ENCODE measurements at places on chromosomes 2 and 18. TPM values are rescaled to one million over a fixed set of nuclear protein-coding genes. Genes with fewer than 3 reads are reported as not detected.

- no peak for DNase-seq
Measured at GRCh38 chr18:3499501-3499900, 49.5 kb downstream of the TGIF1 start.

GRCh38 chr2:122747670-122748069 lies 992.2 kb downstream of the TSN start:
- DNase-seq: no peak

PLEK gene
- total RNA-seq: under 0.01 TPM

DNA sequence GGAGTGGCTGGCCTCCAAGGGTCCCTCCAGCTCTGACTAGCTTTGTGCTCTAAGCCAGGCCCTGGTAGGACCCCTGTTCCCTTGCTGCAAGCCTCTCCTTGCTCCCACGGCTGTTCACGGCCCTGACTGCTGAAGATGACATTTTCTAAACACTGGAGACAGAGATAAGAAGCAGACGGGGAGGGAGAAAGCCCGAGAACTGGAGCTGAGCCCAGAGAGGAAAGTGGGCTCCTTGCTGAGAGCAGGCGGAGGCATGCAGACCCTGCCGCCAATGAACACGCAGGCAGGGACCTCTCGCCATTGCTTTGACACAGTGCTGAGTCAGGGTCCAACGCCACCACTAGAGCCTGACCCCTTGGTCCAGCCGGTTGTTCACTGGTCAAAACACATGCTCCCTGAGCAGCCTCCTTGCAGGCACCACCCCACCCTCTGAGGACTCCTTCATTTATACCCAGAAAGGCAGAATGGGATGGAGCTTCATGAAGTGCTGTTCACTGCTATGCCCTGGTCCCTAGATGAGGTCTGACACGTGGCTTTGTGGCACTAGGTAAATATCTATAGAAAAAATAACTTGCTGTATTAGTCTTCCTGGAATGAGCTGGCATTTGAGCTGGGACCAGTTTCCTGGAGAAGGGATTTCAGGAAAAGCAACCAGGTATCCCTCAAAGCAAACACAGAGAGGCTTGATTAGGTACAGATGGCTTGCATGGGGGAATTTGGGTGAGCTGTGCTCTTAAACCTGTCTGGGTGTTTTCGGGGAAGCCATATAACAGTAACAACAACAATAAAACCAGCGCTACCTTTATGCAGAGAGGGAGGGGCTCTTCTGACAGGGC lies 65.7 kb downstream of the MCFD2 start:
- DNase-seq: peak; percentile 98

AQP4 gene
- total RNA-seq: not detected

GYPC gene
- total RNA-seq: 38.7 TPM
